ENCODE measurements at places on chromosomes 11 and 22.

DNA sequence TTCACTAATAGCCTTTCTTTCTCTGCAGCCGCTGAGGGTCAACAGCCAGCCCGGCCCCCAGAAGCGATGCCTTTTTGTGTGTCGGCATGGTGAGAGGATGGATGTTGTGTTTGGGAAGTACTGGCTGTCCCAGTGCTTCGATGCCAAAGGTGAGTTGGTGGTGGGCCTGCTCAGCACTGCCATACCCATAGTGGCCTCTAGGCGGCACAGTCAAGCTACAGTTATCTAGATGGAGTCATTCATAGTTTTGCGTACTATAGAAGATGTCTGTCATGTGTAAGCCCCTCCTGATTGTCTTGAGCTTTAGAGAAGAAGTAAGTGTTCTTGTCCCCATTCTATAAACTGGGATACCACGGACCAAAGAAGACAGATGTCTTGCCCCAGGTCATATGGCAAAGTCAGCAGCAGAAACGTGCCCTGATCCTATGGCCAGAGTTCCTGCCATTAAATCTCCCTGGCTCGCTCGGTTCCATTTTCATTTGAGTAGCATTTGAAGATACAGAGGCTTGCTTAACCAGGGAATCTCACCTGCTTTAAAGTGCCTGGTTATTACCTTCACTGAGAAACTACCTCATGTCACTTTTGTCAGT lies 42.1 kb upstream of the CRTAM start:
- DNase-seq: peak; percentile 37

GRCh38 chr11:61906522-61906909 lies 10.8 kb downstream of the RAB3IL1 start:
- DNase-seq: no peak

- DNase-seq: peak; percentile 43
Measured at GRCh38 chr11:46001448-46001914, 79.0 kb downstream of the LARGE2 start.

DNA sequence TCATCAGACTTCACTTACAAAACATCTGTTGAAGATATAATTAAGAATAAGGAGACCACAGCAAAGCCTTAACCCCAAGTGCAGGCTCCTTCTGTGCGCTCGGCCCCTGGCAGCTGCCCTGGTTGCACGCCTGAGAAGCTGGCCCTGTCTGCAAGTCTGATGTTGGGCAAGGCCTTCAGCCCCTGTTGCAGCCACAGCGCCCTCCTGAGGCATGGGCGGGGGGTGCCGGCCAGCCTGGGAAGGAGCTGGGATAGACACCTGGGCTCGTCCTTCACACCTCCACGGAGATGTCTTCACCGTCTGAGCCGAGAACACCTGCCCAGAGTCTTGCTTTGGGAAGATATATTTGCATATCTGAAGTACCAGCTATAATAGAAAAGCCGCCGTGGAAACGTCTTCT lies 104.1 kb downstream of the MPPED1 start:
- DNase-seq: no peak

- DNase-seq: peak; percentile 89
Measured at GRCh38 chr11:6619004-6619745, at the start of gene TPP1. TSS of gene TPP1 (minus strand) at chr11:6619422. CDS start at chr11:6619400, 22 bp downstream.

GRCh38 chr22:28903080-28903479 lies 19.7 kb downstream of the ZNRF3 start:
- DNase-seq: no peak

GRCh38 chr11:112100462-112100861 lies 13.8 kb downstream of the SDHD start:
- peak; percentile 61 for DNase-seq

DNA sequence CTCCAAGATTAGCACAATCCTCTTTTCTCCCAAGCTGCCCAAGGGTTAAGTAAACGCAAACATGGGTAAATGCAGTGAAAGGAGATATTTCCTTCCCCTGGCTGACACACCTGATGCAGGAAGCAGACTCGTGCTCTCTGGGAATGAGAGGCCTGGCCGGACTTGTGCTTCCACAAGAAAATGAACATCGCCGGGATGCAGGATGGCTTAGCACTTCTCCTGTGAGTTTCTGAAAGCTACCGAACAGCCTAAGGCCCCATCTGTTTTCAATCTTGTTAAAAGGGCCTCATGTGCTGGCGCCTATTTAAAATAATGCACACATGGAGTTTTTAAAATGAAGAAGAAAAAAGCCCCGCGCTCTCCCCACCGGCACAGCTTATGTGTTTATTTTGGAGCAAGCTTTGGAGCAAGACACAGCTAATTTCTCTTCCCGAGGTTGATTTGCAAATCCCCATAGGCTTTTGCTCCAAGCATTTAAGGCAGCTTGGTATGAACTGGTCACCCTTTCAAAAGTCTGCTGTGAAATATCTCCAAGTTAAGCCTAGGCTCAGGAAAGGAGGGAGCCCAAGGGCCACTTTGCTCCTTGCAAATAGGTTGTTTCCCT lies 100.9 kb downstream of the SYN3 start:
- no peak for DNase-seq

- DNase-seq: peak; percentile 67
Measured at GRCh38 chr11:108606495-108607160, 13.1 kb upstream of the EXPH5 start.

DNA sequence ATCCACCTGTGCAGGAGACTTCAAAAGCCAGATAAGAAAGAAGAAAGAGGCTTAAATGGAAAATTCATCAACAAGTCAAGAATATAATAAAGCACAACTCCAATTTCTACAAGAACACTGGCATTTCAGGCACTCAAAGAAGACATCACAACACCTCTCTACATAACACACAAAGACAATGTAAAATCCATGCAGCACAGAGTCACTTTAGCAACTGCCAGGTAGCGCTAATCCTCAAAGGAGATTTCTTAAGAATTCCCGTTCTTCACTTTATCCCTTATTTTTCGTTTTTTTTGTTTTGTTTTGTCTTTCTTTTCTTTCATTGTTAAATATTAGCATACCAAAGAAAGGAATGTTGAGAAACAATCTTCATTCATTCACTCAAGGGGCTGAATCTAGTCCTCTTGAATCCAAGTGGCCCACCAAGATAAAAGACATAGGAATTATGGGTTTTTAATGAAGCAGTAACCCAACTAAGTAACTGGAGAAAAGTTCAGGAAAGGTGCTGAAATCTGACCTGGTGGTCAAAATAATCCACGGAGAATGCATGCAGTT lies 95.0 kb downstream of the CADM1 start:
- no peak for DNase-seq

- DNase-seq: peak; percentile 2
Measured at GRCh38 chr11:87819151-87819550, 356.1 kb downstream of the RAB38 start.

DNA sequence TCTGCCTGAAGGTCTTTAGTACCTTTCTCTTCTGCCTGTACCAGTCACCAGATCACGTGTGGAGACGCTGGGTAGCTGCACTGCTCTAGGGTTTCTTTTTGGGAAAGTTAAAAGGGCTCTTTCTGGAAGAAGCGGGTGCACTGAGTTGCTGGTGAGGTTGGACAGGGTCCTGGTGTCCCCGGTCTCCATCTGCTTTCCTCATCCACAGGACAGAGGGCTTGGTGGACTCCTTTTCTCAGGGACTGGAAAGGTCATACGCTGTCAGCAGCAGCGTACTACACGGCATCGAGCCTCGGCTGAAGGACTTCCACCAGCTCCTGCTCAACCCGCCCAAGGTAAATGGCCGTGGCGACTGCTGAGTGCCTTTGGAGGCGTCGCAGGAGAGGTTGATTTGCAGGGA lies 52.8 kb downstream of the SBF1 start:
- DNase-seq: peak; percentile 26

- DNase-seq: peak; percentile 53
Measured at GRCh38 chr11:77590194-77590782, 535 bp downstream of the AQP11 start.

GRCh38 chr11:114846416-114846791 lies 168.1 kb downstream of the NXPE2 start:
- DNase-seq: no peak

DNA sequence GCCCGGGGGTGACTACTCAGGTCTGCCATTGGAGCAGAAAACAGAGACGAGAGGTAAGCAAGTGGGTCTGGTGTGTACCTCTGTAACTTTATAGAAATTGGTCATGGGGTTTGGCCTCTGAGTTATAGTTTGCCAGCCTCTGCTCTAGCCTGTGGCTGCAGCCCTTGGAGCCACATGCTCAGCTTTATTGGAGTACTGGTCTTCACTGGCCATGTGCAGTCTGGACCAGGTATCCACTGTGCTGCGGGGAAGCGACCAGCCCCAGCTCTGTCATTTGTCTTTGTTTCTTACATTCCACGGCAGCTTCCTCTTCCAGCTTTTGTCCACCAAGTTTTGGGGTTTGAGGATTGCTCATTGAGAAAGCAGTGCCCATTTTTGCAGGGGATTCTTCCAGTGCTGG lies 453.4 kb downstream of the TBC1D22A start:
- no peak for DNase-seq

DNA sequence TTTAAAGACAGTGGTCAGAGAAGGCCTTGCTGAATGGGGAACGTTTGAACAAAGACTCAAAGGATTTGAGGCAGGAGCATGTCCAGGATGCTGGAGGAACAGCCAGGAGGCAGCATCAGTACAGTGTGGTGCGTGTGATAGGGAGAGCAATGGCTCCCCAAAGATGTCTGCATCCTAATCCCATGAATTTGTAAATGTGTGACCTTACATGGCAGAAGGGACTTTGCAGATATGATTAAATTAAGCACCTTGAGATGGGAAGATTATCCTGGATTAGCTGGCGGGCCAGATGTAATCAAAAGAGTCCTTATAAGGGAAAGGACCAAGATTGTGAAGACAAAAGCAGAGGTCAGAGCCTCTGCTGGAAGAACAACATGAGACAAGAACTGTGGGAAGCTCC lies 24.6 kb upstream of the FAT3 start:
- no peak for DNase-seq

DNA sequence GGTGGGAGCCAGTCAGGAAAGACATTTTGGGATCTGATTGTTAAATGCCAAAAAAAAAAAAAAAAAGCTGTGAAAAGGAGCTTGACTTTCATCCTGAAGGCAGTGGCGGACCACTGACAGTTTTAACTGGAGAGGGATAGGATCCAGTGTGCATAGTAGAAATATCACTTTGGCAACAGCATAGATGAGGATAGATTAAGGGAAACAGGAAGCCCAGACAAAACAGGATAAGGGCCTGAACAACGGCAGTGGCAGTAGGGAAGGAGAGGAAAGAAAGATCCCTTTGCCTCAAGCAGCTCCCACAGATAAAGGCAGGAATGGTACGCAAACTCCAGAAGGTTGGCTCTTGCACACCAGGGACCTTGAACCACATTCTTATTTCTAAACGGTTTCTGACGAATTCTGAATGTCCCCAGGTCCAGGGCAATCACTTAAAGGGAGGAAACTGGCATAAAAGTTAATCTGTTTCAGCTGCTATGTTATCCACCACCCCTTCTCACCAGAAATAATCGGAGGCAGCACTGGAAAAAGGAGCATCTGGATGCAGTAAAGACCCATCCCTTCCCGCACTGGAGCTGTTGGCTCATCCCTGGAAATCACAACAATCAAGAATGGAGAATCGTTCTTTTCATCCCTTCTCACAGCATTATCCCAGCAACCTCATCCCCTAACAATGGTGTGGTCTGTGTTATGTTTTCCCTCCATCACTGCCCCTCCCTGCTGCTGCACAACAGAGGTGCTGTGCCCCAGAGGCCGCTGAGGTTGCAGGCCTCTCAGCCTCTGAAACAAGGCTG lies 99.1 kb downstream of the GAB2 start:
- DNase-seq: no peak

DNA sequence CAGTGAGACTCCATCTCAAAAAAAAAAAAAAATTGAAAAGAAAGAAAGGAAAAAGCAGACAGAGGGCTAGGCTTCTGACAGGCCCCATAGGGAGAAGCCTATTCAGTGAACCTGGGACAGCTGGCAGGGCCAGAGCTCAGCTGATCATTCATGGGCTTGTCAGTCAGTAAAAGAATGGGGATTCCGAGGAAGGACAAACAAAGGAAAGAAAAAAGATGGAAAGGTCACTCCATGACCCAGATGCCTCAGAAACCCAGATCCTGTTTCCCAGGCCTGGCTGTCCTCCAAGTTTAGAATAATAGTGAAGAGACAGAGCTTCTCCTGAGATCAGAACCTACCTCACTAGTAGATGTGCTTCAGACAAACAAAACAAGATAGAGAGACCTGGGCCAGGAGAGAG lies 34.3 kb upstream of the ASPHD2 start:
- DNase-seq: no peak

- no peak for DNase-seq
Measured at GRCh38 chr11:9858218-9858617, 194.3 kb downstream of the SWAP70 start.

DNA sequence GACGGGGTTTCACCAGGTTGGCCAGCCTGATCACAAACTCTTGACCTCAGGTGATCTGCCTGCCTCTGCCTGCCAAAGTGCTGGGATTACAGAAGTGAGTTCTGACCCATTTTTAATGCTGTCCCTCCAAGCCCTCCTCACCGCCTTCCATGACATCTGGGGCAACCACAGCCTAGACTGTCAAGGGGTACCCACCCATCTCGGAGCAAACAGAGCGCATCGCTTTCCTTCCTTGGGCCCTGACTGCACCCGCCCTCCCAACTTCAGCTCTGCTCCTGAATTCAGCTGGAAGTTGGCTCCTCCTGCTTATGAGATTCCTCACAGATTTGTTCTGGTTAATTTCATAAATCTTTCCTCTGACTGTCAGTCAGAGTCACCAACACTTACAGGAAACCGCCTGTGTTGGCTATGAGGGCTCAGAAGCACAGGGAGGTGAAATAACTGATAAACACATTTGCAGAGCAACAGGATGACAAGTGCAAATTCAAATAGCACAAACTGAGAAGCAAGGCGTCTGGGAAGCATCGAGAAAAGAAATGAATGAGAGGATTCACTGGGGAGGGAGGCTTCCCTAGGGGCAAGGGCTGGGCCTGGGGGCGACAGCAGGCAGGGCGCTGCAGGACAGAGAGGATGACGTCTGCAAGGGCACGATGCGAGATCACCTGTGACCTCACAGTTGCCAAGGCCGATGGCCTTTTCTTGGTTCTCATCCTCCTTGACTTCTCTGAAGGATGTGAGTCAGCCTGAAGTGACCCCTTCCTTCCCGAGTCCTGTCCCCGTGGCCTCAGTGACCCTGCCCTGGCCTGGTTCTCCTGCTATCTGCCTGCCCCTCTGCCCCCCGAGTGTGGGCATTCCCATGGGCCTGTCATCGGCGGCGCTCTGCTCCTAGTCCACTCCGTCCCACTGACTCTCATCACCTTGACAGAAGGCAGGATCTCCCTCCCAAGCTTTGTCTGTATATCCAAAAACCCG lies 6.1 kb downstream of the IFT27 start:
- DNase-seq: no peak

Measured in amniotic epithelial cell (primary cell).